ENCODE measurements at places on chromosomes 6 and 20.

DNA sequence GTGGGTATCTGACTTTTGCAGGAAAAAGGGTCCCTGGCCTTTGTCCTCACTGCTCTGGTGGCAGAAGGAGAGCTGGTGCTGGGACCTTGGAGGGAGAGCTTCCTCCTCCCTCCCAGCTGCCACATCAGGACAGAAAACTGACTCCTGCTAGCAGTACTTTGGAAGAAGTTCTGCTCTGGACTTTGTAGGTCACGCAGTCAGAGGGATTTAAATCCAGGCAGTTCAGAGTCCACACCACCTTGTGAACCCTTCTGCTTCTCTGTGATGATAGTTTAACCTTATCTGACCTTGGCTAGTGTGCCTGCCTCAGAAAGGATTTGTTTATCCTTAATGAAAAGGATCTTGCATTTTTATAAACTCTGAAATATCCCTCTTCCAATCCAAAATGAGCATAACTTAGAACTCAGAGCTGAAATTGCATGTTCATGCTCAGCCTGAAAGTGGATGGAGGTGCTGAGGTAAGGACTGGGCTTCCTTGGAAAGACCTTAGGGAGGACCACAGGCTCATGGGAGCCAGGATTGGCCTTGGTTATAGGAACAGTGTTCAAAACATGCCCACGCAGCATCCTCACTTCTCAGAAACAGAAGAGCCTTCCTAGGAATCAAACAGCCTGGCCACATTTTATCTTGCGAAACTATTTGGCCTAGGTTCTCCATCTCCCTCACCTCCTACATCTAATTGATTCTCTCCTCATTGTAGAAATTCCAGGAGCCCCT, 123.9 kb upstream of the SASH1 start:
- DNase-seq: no peak

DNA sequence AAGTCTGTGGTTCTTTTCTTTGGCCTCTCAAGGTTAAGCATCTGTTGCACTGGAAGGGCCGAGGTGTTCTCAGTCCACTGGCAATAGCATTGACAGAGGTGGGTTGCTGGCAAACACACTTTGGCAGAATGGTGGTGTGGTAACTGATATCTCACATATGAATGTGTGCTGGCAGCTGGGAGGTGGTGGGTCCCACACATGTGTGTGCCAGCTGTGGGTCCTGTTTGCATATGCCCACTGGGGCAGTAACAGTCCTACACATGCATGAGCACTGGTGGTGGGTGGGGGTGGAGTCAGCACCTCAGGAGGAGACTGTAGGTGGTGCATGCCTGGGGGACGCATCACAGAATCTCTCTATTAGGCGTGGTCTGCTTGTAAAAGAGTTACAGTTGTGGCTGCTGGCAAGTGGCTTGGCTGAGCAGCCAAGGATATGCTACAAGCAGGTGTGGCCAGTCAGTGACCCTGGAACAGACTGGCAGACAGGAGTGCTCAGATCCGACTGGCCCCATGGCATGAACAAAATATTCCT, 934.3 kb downstream of the GRIK2 start:
- no peak for DNase-seq

GRCh38 chr6:11341303-11341702, 108.8 kb upstream of the NEDD9 start:
- DNase-seq: no peak

DNA sequence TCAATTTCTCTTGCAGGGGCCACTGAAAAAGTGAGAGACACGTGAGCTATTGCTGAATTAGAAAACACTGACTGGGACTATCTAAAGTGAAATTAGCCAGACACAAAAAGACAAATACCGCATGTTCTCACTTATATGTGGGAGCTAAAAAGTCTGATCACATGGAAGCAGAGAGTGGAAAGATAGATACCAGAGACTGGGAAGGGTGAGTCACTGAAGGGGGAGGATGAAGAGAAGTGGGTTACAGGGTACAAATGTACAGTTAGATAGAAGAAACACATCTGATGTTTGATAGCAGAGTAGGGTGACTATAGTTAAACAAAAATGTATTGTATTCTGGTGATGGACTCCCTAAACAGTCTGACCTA, 13.4 kb downstream of the CST3 start:
- DNase-seq: no peak

GRCh38 chr20:61127311-61128039, 124.6 kb upstream of the CDH4 start:
- DNase-seq: no peak

DNA sequence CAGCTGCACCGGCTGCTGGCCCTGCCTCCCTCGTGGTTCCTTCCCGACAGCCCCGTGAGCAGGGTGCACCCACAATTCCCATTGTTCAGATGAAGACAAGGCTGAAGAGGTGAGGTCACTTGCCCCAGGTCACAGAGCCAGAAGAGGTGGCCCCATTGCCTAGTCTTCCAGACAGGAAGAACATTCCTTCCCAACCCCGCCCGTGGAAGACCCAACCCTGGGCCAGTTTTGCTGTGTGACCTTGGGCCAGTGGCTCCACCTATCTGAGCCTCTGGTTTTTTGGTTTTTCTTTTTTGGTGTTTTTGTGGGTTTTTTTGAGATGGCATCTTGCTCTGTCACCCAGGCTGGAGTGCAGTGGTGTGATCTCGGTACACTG, 61.7 kb downstream of the RIPOR3 start:
- DNase-seq: no peak

DNA sequence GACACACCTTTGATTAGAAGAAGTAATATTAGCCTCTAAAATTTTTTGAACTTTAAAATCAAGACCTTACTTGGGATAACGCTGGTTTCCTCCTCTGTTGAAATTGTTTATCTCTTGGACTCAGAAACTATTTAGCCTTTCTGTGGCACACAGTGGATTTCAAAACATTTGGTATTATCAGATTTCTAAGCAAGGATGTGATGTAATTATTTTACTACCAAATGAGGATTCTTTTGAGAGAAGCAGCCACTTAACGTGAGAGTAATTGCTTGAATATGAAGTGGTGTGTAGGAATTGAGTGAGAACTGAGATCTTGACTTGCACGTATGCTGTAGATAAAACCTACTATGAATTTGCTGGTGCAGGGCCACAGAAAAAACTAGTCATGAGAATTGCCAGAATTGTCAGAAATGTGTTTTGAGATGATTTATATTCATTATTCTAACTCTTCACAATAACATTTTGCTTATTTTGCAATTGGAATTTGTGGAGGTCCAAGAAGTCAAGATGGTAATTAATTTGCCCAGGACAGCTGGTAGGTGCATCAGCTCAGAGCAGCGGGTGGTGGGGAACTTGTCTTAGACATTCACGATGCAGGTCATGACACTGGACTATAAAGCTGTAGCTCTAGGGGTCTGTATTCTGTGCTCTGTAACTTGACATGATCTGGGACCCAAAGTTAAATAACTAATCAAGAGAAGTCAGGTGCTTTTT, 53.4 kb downstream of the AKAP12 start:
- no peak for DNase-seq

- no peak for DNase-seq
Measured at GRCh38 chr6:54415517-54415916, 107.3 kb downstream of the TINAG start.

GRCh38 chr20:36128463-36129159, 25.9 kb upstream of the EPB41L1 start:
- no peak for DNase-seq

DNA sequence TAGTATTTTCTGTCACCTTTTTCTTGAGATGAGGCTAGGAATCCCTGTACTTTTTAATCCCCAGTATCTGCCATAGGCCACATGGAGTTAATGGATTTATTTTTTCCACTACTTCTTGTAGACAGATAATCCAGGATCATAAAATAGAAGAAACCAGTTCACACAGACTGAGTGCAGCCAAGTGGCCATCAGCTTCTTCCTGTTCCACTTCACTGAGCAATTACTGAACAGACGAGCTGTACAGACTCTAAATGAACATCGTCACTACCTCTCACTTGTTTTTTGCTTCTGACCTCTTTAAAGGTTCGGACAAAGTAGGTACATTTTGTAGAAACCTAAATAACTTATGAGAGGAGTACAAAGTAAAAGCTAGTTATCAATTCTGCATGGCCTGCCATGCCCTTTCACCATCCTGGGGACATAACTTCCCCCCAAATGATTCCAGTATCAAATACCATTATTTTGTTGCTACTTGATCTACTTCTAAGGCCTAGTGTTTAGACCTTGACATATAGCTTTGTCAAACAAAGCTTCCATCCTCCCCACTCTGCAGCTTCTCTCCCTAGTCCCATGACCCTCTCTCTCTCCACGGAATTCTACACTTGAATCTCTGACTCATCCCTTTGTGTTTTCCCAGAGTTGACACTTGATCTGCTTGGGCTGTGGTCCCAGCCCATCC, 34.4 kb upstream of the ARHGAP18 start:
- DNase-seq: no peak

DNA sequence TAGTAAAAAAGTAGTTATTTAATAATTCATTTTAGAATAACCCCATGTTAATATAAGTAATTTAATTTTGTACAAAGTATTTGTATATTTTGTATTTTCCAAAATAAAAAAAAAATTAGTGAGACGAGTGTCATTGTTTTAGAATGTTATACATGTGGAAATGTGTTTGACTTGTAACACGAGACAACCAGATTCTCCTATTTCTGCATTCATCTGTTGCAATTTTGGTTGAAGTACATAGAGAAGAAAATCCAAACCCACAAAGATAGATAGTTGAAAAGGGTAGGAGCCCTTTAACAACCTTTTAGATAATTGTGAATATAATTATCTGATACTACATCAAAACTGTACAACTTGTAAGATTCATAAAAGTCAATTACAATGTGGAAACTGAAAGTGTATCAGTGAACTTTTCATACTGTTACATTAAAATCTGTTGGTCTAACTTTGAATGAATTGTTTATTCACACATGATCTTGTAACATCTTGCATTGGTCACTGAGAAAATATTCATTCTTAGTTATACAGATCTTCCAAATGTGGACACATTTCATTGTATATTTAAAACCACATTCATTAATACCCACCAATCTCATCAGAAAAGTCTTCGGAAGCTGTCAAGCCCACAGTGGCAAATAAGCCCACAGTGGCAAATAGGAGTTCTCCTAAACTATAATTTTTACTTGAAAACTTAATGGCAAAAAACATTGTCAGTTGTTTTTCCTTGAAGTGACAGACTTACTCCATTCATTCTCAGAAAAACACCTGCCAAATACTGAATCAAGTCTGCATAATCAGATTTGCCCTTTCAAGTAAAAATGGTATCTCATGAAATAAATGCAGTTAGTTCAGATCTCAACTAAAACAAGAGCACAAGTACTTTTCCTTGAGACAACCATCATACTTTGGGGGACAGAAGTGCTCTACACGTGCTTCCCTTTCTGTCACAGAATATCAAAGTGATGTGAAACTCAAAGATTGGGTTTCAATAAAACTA, 52.8 kb downstream of the FKBP5 start:
- no peak for DNase-seq

DNA sequence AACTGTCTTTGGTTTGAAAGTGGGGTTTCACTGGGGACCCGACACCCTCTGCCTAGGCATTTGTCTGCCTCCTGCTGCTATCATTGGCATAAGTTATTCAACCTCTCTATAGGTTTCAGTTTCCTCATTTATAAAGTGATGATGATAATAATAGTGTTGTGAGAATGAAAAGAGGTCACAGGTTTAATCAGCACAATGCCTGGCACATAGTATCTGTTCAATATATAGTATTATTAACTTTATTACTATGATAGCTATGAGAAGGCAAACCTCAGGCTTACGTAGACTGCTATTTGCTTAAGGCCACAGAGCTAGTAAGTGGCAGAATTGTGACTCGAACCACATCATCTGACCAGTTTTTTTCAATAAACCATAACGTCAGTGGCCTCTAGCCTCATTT, 256.8 kb downstream of the CDKAL1 start:
- DNase-seq: no peak

GRCh38 chr6:109186012-109186411, 90.7 kb downstream of the CEP57L1 start:
- peak; percentile 73 for DNase-seq

DNA sequence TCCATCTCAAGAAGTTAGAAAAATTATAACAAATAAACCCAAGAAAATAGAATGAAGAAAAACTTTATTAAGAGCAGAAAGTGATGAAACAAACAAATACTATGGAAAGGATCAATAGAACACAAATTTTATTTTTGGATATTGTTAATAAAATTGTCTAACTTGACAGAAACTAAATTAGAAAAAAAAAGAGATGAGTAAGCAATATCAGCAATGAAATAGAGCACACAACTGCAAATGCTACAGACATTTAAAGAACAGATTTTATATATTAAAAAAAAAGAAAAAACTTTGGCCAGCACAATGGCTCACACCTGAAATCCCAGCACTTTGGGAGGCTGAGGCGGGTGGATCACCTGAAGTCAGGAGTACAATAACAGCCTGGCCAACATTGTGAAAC, 628.0 kb downstream of the EPHA7 start:
- DNase-seq: no peak

DNA sequence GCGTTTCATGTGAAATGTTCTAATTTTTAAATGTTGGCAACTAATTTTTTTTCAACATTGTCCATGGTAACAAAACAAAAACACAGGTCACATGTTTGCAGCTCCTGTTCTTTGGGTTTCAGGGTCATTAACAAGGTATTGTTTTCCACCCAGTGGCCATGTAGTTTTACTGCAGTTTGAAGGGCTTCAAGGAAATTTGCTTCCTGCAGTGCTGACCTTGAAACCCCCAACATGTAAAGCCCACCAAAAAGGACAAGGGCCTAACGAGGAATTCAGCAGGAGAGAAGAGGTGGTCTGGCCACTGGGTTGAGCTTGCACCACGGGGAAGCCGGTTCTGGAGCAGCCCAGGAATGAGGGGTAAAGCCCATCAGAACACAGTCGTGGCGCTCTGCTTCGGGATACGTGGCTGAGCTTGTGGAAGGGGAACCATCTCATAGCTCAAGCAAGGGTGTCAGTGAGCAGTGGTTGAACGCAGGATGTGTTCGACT, 13.9 kb upstream of the KLHL31 start:
- peak; percentile 26 for DNase-seq

DNA sequence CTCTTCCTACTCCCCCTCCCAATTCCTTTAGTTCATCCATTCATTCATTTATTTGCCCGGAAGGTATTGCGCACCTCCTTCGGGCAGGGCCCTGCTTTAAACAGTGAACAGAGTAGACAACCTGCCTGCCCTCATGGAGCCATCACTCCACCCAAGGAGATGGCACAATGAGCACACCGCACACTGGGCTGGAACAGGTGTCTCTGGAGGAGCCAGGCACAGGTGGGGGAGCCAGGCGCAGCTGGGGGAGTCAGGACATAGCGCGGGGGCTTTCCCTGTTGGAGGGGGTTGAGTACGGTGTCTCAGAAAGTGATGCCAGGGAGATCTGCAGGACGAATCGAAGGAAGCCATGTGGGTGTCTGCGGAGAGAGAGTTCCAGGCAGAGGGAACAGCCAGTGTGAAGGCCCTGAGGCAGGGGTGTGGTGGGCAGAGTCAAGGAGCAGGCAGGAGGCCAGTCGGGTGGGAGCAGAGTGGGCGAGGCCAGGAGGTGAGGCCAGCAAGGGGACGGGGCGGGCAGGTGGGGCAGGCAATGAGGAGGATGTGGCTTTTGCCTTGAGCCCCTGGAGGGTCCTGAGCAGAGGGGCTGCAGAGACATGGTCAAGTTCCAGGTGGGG, 46.4 kb downstream of the SNAI1 start:
- DNase-seq: no peak
